Myocyte (in vitro differentiated cells): ENCODE measurements at places on chromosomes 5 and 9.

- DNase-seq, result no peak
These were observed 141.5 kb upstream of the FER start for GRCh38 chr5:108606185-108606584.

GRCh38 chr5:68304421-68305052, 89.0 kb downstream of the PIK3R1 start:
- DNase-seq, result peak; percentile 9

DNA sequence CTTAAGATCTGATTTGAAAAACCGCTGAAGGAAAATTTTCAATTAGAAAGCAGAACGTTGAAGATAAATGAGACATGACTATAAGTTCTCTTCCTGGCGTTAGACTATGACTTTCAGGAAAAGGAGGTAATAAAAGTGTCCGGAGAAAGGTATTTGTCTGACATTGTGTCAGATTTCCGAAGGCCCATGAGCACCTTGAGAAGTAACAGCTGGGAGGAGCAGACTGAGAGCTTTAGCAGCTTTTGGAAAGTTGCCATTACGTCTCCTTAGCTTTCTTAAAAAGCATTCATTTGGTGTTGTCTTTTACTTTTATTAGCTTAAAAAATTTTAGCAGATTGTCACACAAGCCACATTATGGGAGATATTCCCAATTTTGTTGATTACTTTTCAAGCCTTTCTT, 363.5 kb downstream of the NDUFS4 start:
- DNase-seq, result peak; percentile 7

- DNase-seq, result no peak
These were observed 266.2 kb downstream of the FBXL17 start for GRCh38 chr5:108115673-108116072.

- no peak for DNase-seq
These were observed 21.9 kb downstream of the PRRX2 start for GRCh38 chr9:129687391-129687790.

GRCh38 chr5:22567983-22568382, 285.2 kb downstream of the CDH12 start:
- no peak for DNase-seq

GRCh38 chr5:175616083-175616482, 41.8 kb upstream of the HRH2 start:
- DNase-seq, result no peak

GRCh38 chr5:118701791-118702190, 286.6 kb downstream of the DTWD2 start:
- DNase-seq, result no peak

DNA sequence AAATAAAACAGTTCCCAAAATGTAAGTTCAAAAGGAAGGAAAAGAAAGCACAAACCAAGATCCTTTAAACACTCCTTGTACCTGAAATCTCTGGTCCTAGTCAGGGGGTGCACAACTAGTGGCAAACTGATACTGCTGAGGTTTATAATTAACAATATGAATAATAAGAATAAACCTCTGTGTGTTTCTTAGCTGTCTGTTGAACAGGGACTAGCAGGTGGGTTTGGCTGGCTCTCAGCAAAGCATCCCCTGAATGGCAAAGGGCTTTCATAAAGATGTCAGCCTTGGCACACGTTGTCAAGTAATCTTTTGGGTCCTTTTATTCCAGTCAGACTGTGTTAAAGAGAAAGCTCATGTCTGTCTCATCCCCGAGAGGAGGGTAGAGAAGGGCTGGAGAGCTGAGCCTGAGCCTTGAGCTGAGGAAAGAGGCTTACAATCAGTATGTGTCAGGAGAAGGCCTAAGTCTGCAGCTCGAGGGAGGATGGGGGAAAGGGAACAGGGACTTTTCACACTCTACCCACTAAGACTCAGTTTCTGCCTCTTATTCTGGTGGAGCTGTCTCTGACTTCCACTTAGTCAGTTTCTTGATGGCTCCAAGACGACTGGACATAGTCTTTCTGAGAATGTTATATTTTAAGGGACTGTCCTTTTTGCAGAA, 123.0 kb downstream of the GALNT10 start:
- peak; percentile 13 for DNase-seq

- no peak for DNase-seq
These were observed 87.9 kb downstream of the SEMA4D start for GRCh38 chr9:89410022-89410421.
